Activated naive CD4-positive, alpha-beta T cell treated with anti-CD3 and anti-CD28 coated beads for 36 hours (primary cell): ENCODE measurements at places on chromosomes 4 and X. TPM values are rescaled to one million over a fixed set of nuclear protein-coding genes. Genes with fewer than 3 reads are reported as not detected.

DNA sequence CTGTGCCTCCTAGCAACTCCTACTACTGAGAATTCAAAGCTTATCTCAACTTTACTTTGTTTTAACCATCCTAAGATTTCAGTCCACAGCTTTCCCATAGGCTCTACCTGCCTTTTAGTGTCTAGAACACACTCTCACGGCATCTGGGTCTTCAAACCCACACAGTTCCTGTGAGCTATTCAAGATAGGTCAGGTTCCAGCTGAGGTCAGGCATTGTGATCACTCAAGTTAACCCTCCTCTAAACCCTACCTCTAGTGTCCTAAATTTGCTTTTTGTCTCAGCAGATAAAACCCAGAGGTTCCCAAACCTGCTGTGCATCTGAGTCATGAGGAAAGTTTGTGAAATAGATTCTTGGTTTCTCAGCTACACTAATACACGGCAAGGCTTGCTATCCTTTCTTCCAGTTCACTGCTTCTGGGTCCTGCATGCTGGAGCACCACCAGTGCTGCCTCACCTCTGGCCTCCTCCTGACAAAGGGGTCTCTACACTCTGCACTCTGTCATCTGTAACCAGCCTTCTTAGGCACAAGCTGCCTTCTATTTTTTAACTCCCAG is 324.6 kb upstream of the MAGEB2 start:
- DNase-seq, result no peak

DNA sequence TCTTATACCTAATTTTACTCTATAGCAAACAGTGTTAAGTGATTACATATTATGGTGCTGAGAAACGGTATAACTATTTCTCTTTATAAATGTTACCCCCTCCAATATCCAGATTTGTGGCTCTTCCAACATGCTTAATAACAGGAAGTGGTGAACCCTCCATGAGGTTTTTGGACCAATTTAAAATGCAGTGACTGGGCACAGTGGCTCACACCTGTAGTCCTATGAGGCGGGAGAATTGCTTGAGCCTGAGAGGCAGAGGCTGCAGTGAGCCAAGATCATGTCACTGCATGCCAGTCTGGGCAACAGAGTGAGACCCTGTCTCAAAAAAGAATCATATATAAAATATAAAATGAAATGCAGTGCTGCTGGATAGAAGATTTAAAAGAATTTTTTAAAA is 137.3 kb downstream of the MGST2 start:
- DNase-seq, result no peak

DNA sequence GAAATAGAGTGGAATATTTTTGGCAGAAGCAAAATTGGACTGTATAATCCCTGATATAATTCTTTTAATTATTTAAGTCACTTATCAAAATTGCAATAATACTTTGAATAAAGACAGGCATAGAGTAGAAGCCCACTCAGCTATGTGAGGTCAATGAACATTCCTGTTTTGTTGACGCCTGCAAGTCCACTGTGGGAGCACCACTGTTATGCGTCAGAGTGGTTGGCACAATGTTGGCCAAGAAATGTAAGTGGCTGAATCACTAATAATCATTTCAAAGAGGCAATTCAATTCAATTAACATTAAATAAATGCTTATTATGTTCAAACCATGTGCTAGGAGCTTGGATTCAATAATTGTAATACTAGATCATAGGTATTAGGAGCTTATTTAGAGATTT is 221.0 kb downstream of the SPCS3 start:
- DNase-seq, result no peak

The DCAF4L1 gene
- total RNA-seq, result 0.12 TPM

DNA sequence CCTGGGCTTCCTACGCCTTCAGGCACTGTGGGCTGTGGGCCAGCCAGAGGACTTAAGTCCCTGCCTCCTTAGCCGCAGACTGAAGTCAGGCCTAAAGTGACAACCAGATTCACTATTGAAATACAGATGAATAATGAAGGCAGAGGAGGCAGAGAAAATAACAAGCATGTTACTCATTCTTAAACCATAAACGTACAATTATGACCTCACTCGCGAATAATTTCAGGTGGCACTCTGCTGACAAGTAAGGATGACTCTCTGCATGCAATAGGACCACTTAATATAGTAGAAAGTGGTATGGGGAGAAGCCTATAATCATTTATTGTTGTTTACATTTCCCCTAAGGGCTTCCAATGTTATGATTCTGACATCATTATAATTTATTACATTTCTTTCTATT is 409.2 kb upstream of the FGF13 start:
- DNase-seq, result no peak

The MGAT4D gene
- not detected for total RNA-seq

GRCh38 chrX:1442016-1442665 is 10.6 kb downstream of the ASMTL start:
- no peak for DNase-seq

The DUX4 gene
- not detected for total RNA-seq

- DNase-seq, result no peak
These were observed 6.0 kb downstream of the SEL1L3 start for GRCh38 chr4:25856756-25857155.

The PABPC5 gene
- total RNA-seq, result not detected

The S100P gene
- 10.0 TPM for total RNA-seq

DNA sequence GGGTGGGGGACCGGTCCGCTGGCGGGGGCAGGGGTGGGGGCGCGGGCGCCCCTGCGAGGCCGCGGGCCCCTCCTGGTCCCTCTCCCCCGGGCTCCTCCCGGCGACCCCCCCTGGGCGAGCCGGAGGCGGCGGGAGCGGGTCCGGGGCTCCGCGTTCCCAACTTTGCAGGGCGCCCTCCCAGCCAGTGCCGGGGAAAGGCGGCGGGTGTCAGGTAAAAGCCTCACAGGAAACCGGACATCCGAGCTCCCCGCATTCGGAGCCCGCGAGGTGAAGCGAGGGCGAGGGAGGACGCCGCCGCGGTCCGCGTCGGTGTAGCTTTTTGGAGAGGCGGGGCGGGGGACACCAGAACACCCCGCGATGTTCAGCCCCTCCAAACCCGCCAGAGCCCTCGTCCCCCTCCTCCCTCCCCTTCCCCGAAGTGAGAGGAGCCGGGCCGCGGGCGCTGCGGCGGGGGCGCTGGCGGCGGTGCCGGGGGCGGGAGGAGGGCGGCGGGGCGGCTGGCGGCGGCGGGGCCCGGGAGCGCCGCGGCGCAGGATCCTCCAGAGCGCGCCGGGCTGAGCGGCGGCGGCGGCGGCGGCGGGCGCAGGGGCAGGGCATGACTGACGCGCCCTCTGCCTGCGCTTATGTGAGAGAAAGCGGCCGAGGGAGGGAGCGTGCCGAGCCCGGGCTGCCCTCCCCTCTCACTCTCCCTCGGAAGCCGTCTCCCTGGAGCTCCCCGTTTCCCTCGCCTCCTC is at the start of gene VEGFC:
Gene VEGFC (minus strand): TSS at position 597 of the 734 bp plus-strand sequence. CDS start 611 bp downstream, outside the sequence.
- peak; percentile 20 for DNase-seq

The TAPT1 gene
- 48.6 TPM for total RNA-seq

DNA sequence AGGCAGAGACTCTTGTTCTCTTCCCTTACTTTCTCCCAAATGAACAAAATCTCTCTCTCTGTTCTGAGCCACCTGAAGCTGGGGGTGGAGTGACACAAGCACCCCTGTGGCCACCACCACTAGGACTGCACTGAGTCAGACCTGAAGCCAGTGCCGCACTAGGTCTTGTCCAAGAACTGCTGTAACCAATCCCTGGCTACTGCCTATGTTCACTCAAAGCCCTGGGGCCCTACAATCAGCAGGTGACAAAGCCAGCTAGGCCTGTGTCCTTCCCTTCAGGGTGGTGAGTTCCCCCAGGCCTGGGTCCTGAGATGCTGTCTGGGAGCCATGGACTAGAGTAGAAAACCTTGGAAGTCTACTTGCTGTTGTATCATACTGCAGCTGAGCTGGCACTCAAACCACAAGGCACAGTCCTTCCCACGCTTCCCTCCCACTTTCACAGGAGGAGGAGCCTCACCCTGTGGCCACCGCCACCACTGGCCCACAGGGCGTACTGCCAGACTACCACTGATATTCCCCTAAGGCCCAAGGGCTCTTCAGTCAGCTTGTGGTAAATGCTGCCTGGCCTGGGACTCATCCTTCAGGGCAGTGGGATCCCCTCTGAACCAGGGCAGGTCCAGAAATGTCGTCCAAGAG is 119.1 kb downstream of the RTL9 start:
- no peak for DNase-seq

The BMPR1B gene
- total RNA-seq, result not detected

The GAGE12J gene
- total RNA-seq, result not detected

The ATP11C gene
- total RNA-seq, result 20.8 TPM

The C4orf51 gene
- not detected for total RNA-seq

The MAGEB4 gene
- total RNA-seq, result not detected

The TKTL1 gene
- total RNA-seq, result not detected

- no peak for DNase-seq
These were observed 19.1 kb downstream of the PAGE2 start for GRCh38 chrX:55107911-55108310.

The GAGE2A gene
- not detected for total RNA-seq

GRCh38 chr4:162456106-162456505 is 292.3 kb upstream of the FSTL5 start:
- no peak for DNase-seq

DNA sequence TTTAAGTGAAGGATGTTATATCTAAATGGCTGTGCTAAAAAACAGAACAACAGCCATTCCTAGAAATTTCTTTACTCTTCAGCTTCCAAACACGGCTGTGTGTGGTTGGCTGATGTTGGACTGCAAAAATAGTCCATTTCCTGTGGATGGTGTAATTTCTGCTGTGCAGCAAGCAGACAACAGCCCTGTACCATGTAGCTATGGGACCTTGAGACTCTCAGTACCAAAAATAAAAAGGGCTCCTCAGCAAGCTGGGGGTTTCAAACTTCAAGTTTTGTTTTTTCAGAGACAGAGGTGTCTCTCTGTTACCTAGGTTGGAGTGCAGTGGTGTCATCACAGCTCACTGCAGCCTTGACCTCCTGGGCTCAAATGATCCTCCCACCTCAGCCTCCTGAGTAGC is 18.1 kb downstream of the CD40LG start:
- DNase-seq, result no peak
